ENCODE measurements at places on chromosomes 5 and 9.

GRCh38 chr5:89275066-89275855 is 392.3 kb upstream of the MEF2C start:
- DNase-seq: no peak

DNA sequence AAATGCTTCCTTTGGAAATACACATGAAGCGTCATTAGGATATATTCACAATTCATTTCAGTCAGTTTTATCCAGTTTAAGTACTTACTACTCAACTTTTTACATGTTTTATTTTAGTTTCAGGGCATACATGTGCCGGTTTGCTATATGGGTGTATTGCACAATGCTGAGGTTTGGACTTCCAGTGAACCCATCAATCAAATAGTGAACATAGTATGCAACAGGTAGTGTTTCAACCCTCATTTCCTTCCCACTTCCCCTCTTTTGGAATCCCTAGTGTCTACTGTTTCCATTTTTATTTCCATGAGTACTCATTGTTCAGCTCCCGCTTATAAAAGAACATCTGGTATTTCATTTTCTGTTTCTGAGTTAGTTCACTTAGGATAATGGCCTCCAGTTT is 74.7 kb downstream of the TMEM161B start:
- no peak for DNase-seq

DNA sequence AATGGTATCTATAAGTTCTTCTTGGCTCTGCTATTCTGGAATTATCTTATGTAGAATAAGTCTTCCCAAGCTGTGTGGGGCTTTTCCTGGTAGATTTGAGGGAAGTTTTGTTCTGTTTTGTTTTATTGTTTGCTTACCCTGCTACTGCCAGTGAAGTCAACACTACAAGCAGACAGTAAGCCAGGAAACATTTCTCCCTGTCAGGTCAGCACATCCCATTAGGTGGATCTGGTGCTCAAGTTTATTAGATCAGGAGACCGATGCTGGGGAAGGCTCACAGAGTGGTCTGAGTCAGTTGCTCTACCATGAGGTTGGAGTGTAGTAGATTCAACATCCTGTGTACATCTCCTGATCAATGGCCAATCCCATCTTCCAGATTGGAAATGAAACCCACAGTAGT is 79.1 kb downstream of the ADRB2 start:
- DNase-seq: no peak

DNA sequence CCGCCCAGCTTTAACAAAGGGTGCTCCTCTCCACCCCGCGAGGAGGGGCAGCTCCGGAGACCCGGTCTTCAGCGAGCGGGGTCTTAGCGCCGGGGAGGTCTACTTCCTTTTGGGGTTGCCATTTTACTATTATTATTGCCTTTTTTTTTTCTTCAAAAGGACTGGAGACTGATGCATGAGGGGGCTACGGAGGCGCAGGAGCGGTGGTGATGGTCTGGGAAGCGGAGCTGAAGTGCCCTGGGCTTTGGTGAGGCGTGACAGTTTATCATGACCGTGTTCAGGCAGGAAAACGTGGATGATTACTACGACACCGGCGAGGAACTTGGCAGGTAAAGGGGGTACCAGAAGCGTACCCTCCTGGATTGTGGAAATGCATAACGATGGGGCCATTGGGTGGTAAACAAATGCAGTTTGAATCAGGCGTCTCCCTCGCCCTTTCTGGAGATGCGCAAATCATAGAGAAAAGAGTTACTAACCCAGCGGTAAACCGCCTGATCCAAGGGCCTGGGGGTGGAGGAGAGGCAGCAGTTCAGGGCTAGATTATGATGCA is 1.2 kb downstream of the DAPK1 start:
- DNase-seq: no peak

GRCh38 chr5:162227075-162227474 is 159.5 kb downstream of the GABRG2 start:
- DNase-seq: peak; percentile 45

- no peak for DNase-seq
Observed at GRCh38 chr5:55377810-55378209, 70.0 kb downstream of the MTREX start.

GRCh38 chr9:38720083-38720745 is at the start of gene FAM240B:
Gene FAM240B, minus strand, starts transcription at chr9:38720133. Its CDS starts 16,134 bp downstream, at chr9:38703999.
- DNase-seq: no peak

GRCh38 chr9:33230756-33231622 is 9.0 kb upstream of the SPINK4 start:
- no peak for DNase-seq

GRCh38 chr9:13127131-13127530 is 152.4 kb downstream of the MPDZ start:
- no peak for DNase-seq

GRCh38 chr5:143001764-143002351 is 231.7 kb downstream of the ARHGAP26 start:
- DNase-seq: no peak

DNA sequence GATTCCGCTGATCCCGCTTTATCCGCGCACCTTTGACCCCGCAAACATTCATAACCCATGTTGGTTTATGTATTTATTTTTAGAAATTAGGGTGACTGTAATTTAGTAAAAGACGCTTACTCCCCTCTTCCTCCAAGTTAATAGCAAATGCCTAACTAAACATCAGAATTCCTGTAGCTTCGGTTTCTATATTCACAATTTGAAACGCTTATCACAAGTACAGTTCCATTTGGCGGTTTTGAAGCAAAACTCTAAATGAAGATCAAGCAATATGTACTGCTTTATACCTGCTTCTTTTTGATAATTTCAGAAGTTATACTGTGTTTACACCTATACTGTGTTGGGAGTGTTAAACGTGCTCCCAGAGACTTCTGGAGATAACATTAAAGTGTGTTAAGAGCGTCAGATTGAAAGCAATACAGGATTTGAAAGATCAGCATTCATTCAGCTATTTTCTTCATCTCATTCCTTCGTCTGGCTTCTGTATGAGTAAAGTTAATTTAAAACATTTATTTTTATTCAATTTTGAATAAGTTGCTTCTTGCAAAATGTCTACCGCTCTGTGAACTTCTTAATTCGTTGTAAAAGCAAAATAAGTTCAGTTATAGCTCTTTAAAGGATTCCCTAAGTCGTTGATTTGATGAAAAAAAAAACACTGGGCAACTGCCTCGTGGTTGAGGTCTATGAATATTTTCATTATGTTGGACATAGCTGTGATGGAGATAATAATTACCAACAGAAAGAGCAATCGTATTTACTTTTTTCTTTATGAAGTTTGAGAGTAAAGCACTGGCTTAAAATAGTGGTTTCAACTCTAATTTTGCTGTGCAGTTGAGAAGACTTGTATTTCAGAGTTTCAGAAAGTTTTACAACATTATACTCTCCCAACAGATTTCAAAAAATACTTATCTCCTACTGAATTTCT is 2.5 kb downstream of the PRDM6 start:
- DNase-seq: no peak

GRCh38 chr9:106387965-106388364 is 475.0 kb upstream of the ZNF462 start:
- DNase-seq: no peak

- no peak for DNase-seq
Observed at GRCh38 chr9:26112724-26113123, 434.5 kb upstream of the TUSC1 start.

- DNase-seq: no peak
Observed at GRCh38 chr5:1246711-1247431, 21.7 kb downstream of the SLC6A18 start.

DNA sequence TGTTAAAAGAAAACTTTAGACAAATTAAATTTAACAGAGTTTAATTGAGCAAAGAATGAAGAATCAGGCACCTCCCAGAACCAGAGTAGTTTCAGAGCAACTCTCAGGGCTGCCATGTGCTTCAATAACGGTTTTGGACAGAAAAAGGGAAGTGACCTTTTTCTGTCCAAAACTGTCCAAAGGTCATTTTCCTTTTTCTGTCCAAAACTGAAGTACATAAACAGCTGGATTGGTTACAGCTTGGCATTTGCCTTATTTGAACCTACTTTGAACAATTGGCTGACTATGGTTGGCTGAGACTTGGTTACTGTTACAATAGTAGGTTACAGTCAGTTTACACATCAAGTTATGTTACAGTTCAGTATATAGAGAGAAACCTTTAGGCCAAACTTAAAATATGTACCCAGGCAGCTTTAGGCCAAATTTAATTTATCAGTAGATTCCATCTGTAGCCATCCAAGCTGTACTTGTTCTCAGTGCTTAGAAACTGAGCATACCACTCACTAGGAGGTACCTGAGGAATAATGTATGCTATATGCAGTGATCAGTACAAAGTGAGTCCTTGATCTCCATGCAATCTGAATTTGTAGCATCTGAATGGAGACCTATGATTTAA is 44.0 kb downstream of the C9orf85 start:
- DNase-seq: no peak

GRCh38 chr5:53779541-53779981 is 219.1 kb downstream of the NDUFS4 start:
- DNase-seq: peak; percentile 33

GRCh38 chr9:34124926-34125325 is 1.6 kb downstream of the DCAF12 start:
- peak; percentile 24 for DNase-seq

DNA sequence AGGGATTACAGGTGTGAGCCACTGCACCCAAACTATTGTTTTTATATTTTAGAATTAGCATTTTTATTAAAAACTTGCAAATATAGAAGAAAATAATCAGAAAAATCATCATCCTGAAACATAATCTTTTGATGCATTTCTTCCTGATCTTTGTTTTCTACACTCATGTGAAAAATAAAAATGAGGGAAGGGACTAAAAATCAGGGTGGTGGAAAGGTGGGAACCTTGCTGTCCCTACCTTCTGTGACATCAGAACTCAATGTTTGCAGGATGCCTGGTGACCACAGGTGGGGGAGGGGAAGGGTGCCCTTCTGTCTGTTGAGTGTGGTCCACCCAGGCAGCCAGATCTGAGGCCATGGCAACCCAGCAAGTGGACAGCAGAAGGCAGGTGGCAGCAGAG is at the start of gene SMIM23:
Gene SMIM23 (plus strand): TSS at position 301 of the 400 bp plus-strand sequence. CDS start 55 bp downstream, at position 356.
- DNase-seq: no peak

DNA sequence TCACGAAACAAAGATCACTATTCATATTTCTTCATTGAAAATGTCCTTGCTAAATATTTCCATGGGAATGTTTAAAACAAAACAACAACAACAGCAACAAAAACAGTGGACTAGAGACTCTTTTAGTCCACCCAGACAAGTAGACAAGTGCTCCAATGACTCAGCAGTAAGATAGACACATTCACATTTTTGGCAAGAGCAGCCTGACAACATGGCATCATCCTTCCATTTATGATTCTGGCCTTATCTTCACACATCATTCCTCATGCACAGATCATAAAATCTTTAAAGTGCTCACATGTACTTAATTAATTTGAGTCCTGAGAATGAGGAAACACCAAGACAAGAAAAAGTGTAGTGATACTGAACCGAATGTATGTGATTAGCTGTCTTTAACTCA is 132.6 kb upstream of the PDE4D start:
- DNase-seq: no peak

DNA sequence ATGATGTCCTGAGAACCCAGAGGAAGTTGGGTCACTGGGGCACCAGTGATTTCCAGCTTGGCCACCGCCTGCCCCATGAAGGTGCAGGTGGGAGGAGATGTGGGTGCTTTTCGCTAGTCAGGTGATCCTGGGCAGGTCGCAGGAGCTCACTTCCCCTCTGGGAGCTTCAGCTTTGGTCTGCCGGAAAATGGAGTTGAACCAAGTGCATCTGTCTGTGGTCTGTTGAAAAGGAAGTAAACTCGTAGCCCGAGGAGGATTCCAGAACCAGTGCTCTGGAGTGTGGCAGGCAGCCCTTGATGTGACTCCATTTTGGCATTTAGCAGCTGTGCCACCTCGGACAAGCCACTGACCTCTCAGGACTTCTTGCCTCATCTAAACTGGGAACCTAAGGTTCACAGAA is 81.8 kb upstream of the HRH2 start:
- no peak for DNase-seq

- DNase-seq: no peak
Observed at GRCh38 chr5:113249206-113249605, 185.6 kb downstream of the TSSK1B start.

DNA sequence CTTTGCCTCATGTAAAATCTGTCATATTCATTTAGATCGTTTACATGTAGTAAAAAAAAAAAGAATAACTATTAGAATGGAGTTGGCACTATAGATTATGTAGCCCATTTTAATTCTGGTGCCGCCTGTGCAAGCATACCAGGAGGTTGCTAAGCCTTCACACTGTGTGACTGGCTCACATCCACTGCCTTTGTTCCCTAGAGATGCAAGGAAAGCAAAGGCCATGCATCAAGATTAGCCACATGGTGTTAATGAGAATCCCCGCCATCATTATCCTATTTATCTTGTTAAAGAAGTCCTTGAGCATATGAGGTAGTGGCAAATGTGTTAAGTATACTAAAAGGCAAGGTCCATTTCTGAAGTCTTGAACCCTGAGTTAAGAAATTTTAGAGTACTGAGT is 279.6 kb downstream of the RFX3 start:
- DNase-seq: no peak

GRCh38 chr5:140603734-140604133 is 29.2 kb downstream of the CD14 start:
- DNase-seq: peak; percentile 15

- DNase-seq: no peak
Observed at GRCh38 chr9:93226819-93227218, 42.9 kb downstream of the WNK2 start.

- DNase-seq: no peak
Observed at GRCh38 chr5:53825926-53826325, 265.5 kb downstream of the NDUFS4 start.

- no peak for DNase-seq
Observed at GRCh38 chr5:69050214-69050613, 43.6 kb upstream of the SLC30A5 start.

DNA sequence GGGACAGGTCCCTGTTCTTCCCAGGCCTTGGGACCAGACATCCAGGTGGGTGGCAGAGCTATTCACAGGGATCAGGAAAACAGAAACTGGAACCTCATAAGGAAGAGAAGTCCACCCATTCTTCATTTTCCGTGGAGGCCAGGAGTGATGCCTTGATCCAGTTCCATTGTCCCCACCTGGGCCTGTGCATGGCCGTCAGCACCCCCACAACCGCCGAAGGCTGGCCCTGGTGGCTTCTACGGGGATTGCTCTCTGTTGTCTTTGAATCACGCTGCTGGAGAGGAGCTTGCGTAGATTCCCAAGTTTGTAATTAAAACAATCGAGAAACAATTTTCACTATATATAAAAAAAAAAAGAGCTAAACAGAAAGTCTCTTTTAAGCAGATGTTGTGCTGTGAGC is 134.4 kb downstream of the MVB12B start:
- no peak for DNase-seq

DNA sequence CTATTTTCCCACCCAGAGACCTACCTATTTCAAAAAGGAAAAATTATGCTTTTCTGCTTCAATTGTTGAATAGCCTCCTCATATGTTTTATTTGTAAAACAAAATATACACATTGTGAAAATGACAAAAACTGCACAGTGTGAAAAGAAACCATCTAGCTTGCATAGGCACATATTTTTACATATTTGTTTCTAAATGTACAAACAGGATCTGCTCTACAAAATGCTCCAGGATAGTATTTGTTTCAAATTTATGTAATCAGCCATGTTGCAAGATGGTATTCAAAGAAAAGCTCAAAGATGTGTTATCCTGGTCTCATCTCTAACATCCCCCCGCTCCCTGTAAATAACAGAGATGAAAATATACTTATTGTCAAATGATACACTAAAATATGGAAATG is 366.1 kb upstream of the MPDZ start:
- DNase-seq: no peak

- no peak for DNase-seq
Observed at GRCh38 chr9:88776717-88777497, 214.4 kb upstream of the S1PR3 start.

GRCh38 chr5:77294185-77294584 is 83.7 kb downstream of the PDE8B start:
- DNase-seq: peak; percentile 42

GRCh38 chr5:3836528-3836927 is 240.9 kb downstream of the IRX1 start:
- DNase-seq: no peak

Data from AML-193 (cell line).